Heart right ventricle (tissue), 16 donors: ENCODE measurements at places on chromosomes 3 and 15. TPM values are rescaled to one million over a fixed set of nuclear protein-coding genes. Genes with fewer than 3 reads are reported as not detected.

KLF13 gene
- total RNA-seq, result 60.5 TPM

DNA sequence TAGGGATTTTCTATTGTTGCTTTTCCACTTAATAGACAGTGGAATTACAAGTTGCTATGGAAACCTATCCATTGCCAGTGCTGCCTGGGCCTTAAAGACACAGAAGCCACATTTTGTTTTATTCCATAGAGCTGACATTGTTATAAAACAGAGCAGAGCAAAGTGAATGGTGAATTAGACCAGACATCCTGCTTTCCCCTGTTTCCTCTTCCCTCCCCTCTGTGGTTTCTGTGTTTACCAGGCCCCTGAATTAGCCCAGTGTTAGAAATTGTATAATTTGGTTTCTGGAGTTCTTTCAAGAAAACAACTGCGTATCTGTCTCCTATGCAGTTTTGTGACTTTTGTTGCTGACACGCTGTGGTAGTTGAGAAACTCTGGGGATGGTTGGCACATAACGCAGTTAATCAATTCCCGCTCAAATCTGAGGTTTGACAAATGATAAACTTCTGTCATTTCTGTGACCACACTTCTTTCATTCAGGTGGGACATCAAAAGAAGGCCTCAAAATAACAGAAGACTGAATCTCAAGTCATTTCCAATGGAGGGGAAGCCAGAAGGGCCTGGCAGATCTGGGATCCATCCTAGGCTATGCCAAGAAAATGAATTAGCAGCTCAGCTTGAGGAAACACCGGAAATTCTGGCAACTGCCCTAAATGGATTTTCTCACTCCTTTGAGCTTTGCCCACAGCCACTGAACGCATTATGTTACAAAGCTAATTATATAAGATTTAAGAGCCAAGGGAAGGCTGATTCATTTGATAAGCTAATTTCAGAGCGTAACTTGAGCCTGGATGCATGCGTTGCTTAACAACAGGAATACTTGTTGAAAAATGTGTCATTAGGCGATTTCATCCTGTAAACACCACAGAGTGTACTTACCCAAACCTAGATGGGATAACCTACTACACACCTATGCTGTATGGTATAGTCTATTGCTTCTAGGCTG is 46.9 kb downstream of the NR1D2 start:
- DNase-seq, result no peak

- no peak for DNase-seq
Observed at GRCh38 chr15:52787123-52787503, 3.0 kb downstream of the ONECUT1 start.

TF gene
- total RNA-seq, result 3.8 TPM

GRCh38 chr3:101635345-101635744 is 41.6 kb downstream of the ZBTB11 start:
- no peak for DNase-seq

- DNase-seq, result no peak
Observed at GRCh38 chr15:66921319-66921915, 144.0 kb upstream of the SMAD3 start.

CSTA gene
- total RNA-seq, result not detected

FBXW12 gene
- not detected for total RNA-seq

GRCh38 chr3:88112289-88112688 is 37.5 kb upstream of the C3orf38 start:
- DNase-seq, result no peak

C3orf49 gene
- total RNA-seq, result not detected

CHST13 gene
- total RNA-seq, result 0.66 TPM

GRCh38 chr3:109994853-109995252 is 657.5 kb upstream of the DPPA4 start:
- DNase-seq, result no peak

- DNase-seq, result no peak
Observed at GRCh38 chr3:141489203-141489602, 2.4 kb downstream of the RASA2 start.

DNA sequence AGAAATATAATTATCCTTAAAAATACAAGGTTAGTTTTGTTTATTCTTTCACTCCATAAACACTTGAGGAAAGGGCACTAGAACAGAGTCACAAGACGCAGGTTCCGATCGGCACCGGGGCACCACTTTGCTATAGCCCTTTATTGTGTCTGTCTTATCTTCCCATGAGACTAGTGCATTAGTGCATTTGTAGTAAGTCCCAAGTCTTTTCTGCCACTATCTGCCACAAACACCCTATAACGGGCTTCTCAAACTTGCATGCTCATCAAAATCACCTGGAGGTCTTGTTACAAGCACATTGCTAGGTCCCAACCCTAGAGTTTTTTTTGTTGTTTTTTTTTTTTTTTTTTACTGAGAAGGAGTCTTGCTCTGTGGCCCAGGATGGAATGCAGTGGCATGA is 213.1 kb downstream of the FOXP1 start:
- no peak for DNase-seq

DNA sequence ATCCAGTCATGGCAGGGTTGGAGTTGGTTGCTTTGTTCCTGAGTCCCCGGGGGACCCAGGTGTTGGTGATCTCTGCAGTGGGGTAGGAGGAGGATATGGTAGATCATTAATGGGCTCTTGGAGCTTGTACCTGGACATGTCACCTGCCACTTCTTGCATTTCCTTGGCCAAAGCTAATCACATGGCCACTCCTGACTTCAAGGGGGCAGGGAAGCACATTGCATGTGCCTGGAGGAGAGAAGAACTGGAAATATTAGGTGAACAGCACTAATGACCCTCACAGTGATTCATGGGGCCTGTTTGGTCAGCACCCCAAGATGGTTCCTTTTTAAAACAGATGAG is 87.1 kb upstream of the MYZAP start:
- no peak for DNase-seq

REC114 gene
- total RNA-seq, result not detected

DNA sequence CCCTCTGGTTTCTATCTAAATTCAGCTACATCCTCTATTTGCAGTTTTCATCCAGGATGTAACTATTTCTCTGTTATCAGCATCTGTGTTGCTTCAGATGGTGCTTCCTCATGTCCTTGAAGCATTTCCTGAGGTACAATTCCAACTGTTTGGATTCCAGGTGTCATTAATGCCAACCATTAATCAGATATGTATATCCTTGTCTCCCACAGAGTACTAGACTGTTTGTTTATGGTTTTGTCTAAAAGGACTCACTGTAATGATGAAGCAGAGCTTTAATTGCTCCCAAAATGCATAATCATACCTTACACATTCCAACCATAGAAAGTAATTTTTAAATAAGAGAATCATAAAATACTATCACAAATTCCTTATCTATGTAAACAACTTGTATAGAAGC is 288.5 kb upstream of the MME start:
- no peak for DNase-seq

DNA sequence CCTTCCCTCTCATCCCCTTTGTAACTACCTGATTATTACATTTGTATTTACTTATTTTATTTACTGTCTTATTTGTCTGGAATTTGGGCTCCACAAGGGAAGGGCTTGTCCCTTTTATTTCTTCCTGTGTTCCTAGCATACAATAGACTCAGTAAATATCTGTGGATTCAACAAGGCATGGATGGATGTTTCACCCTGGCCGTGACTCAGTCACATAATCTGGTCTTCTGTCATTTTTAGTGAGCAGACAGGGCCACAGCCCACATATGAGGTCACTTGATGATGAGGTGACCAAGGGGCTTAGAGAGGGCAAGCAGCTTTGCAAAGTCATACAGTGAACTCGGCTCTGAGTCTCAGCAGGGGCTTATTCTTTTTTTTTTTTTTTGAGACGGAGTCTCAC is 7.8 kb upstream of the DAG1 start:
- no peak for DNase-seq

PLCB2 gene
- total RNA-seq, result 24.4 TPM

DNA sequence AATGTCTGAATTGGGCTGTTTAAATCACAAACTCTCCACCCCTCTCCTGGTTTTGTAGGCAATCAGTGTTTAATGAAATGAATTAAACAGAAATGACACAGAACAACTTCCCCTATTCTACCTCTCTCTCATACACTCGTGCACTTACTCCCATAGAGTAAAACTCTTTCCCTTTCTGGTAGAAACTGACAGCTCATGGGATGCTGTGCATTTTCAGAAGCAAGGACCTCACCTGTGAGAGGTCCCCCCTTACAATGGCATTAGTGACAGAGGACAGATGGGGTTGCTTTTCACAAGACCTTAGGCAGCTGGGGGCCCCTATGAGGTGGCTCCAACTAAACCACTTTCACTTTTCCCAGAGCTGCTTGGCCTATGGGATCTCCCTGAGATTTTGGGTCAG is 31.9 kb downstream of the PARP16 start:
- no peak for DNase-seq

DNA sequence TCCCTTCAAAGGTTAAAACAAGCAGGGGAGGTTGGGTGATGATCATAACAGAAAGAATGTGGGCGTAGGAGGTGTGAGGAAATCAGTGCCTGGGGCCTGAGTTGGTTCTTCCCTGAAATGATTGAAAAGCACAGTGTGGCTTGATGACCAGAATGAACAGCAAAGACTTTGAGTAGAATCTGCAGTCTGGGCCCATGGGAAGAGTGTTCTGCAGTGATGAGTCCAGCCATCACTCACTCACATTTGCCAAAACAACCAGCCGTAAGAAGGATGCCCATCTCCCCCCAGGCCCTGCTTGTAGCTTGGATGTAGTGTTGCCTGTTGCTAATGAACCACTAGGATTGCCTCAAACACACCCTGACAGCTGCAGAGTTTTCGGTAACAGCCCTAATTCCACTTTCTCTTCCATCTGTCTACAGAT is 67.9 kb downstream of the VGLL3 start:
- no peak for DNase-seq

GRCh38 chr3:32352563-32352962 is 39.1 kb upstream of the CMTM7 start:
- DNase-seq, result no peak

DNA sequence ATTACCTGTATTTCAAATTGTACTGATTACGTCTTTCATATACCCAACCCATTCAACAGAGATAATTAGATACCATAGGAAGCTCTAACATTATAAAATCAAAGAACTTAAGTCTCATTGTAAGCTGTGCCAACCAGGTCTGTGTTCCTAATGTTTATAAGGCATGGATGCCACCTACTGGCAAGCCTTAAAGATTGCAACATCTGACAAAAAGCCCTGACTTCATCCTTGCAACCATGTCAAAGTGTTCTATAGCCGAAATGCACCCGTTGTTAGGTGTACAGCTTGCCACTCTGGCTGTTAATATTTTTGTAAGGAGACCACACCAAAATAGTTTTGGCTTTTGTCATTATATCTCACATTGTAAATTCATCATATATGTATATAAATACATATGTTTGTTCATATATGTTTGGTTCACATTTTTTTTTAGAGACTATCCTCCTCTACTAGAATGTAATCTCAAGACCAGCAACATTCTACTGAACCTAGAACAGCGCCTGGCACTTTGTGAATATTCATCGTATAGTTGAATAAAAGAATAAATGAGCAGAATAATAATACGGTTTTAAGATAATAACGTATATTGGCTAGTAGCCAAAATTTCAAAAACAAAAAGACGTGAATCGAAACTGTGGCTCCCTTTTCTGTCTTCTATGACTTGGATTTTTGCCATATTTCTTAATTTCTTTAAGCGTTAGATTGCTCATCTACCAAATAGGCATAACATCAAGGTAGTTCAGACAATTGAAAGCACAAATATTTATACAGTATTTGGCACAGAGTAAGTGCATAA is 258.1 kb downstream of the TBL1XR1 start:
- DNase-seq, result peak; percentile 36

DNA sequence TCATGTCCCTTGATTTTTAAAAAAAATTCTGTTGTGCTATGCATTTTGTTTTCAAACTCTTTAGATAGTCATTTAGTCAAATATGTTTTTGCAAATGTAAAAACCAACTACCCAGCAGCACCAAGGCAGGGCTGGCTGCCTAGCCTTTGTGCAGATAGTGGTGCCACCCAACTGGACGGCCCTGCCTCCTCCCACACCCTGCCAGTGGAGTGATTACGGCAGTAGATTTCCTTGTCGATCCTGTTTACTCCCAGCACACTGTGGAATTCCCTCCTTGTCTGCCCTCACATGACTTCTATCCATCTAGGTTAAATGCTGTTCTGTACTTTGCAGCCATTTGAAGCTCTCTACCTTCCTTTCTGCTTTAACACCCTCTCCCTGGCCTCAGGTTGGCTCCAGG is 79.4 kb upstream of the PLXNA1 start:
- DNase-seq, result no peak

PCOLCE2 gene
- 109 TPM for total RNA-seq

CGGBP1 gene
- total RNA-seq, result 46.5 TPM

GRCh38 chr15:100107151-100107550 is 234.6 kb downstream of the ADAMTS17 start:
- no peak for DNase-seq

GRCh38 chr15:70509282-70509662 is 254.1 kb downstream of the UACA start:
- DNase-seq, result no peak

GRCh38 chr15:92681141-92681631 is 25.6 kb upstream of the FAM174B start:
- DNase-seq, result no peak

GRCh38 chr15:57611938-57612337 is 20.2 kb downstream of the MYZAP start:
- DNase-seq, result peak; percentile 54

DNA sequence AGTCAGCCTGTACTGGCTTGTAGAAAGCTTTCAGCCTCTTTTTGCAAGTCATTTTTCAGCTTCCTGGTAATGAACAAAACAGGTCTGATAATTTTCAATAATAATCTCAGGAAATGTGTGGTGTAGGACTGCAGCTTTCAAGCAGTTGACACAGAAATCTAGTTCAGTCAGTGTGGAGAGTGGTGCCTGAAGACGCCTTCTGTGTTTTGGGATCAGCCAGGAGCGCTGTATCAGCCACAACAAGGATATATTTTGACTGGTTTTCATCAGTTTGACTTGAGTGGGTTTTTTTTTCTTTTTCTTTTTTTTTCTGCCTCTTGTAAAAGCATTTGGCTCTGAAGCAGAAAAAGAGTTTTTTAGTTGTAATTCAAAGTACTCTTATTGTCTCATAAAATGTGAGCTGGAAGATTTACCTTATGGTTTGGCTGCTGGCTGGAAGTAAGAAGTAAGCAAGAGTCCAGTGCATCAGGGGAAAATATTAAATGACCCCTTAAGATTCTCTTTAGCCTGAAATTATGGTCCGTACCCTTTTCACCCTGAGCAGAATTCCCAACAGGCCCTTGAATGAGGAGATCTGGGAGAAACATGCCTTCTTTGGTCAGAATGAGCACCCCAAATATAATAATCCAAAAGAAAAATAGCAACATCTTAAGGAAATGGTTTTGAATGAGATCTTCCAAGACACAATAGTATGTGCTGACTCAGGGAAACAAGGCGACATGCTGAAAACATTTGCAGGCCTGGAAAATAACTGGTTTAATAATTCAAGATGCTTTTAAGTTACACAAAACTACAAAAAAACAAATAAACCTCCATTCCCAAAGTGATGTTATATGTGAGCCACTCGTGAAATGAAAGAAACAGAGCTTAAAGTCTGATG is 332.7 kb upstream of the ADAMTS9 start:
- no peak for DNase-seq

- no peak for DNase-seq
Observed at GRCh38 chr15:53974121-53974520, 4.1 kb upstream of the UNC13C start.

LTK gene
- 0.53 TPM for total RNA-seq

TUSC7 gene
- not detected for total RNA-seq
